ENCODE measurements at places on chromosomes 13 and 19.

DNA sequence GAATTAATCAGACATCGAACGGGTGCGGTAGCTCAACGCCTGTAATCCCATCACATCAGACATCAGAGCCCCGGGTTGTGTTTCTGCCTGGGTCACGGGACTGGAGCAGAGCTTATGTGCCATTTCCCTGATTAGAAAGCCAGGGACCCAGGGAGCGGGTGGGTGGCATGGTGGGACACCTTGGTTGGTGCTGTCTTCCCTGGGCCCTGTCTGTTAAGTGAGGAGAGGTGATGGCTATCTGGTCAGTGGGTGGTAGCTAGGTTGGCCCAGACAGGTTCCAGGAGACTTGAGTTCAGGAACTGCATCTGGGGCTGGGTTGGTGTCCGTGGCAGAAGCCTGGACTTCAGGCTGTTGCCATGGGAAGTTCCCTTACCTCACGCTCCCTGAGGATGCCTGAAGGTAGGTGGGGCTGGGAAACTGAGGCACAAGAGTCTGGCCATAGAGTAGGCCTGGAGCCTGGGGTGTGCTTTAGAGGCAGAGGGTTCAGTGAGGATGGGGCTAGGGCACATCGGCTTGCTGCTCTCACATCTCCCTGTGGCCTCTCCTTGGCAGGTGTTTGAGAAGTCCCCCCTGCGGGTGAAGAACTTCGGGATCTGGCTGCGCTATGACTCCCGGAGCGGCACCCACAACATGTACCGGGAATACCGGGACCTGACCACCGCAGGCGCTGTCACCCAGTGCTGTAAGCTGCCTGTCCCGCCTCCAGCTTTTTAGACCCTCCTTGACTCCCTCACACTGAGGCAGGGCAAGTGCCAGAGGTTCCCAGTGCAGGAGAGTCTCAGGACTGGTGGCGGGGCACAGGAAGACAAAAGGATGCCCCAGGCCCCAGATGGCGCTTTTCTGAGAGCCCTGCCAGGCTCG is 2.1 kb downstream of the RPL18A start:
- no peak for DNase-seq

DNA sequence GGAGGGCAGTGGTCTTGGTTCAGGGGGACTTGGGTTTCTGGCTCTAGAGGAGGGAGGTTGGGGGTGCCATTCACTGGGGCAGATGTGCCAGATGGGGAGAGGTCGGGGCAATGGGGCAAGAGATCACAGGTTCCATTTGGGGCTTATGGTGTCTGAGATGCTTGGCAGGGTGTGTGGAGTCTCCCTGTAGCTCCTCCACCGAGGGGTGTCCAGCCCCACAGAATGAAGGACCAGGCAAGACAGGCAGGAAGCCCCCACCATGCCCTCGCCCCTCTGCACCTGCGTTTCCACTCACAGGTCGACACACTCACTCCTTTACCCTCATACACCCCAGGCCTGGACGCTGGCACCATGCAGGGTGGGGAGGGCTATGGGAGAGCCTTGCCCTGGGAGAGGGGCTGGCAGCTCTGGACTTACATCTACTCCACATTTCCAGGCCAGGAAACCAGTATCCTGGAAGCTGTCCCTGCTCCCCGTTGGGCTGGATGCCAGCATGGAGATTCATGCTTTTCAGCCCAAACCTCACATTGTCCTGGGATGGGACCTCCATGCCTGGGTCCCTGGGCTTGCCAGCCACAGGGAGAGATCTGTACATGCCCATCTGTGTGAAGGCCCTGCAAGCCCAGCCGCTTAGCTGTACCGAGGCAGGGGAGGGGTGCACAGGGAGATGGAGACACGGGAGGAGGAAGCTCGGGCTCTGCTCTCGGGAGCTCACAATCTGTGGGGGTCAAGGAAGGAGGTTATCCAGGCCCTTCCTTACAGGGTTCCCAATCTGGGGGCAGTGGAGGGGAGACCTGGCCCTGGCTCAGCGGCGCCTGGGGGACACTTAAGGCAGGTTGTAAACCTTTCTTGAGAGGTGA is 77.1 kb downstream of the CHST8 start:
- DNase-seq: no peak

GRCh38 chr13:110354715-110355473 is 47.8 kb downstream of the COL4A2 start:
- DNase-seq: no peak

- peak; percentile 91 for DNase-seq
Measured at GRCh38 chr19:34734537-34735103, 577 bp downstream of the ZNF181 start.

GRCh38 chr19:11247391-11247790 is 8.0 kb downstream of the ANGPTL8 start:
- DNase-seq: peak; percentile 33

DNA sequence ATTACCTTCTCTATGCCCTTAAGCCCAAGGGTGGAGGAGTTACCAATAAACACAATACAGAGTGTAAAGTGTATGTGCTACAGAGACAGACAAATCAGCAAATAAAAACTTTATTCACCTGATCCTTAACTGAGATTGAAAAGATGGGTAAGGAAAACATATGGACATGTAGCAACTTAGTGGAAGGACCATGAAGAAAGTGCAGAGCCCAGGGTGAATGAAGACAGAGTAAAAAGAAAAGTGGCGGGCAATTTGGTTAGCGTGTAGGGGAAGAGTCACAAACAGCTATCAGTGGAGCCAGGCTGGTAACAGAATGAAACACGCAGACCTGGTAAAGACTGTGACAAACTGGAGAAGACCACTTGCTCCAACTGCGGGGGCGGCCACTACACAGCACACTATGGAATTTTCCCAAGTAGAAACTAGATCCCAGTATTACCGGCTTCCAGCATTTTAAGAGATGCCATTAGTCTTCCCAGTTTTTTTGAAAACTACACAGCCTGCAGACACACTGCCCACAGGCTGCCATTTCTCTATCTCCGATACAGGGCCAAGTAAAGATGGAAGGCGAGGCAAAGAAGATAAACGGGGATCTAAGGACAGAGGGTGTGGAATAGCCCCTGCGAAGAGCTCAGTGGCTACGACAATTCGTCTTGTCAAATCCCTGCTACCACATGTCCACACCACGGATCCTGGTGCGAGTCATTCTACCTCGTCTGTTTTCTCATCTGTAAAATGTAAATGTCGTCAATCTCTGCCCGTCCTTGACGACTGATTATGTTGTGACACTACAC is 1.2 kb downstream of the UQCRFS1 start:
- peak; percentile 31 for DNase-seq

DNA sequence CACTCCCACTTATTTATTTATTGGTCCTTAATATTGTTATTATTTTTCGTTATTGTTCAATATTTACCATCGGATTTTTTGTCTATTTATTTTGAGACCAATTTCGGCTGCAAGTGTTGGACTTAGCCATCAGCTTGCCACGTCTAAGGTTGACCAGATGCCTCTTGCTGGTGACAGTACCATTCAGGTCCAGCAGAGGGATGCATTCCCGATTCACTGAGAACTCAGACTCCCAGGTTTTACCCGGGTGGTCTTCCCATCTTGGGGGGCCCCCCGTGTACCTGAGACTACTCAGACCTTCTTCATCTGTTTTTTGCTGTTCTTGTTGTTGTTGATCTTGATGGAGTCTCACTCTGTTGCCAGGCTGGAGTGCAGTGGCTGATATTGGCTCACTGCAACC is 1435.2 kb downstream of the UQCRFS1 start:
- DNase-seq: peak; percentile 14

DNA sequence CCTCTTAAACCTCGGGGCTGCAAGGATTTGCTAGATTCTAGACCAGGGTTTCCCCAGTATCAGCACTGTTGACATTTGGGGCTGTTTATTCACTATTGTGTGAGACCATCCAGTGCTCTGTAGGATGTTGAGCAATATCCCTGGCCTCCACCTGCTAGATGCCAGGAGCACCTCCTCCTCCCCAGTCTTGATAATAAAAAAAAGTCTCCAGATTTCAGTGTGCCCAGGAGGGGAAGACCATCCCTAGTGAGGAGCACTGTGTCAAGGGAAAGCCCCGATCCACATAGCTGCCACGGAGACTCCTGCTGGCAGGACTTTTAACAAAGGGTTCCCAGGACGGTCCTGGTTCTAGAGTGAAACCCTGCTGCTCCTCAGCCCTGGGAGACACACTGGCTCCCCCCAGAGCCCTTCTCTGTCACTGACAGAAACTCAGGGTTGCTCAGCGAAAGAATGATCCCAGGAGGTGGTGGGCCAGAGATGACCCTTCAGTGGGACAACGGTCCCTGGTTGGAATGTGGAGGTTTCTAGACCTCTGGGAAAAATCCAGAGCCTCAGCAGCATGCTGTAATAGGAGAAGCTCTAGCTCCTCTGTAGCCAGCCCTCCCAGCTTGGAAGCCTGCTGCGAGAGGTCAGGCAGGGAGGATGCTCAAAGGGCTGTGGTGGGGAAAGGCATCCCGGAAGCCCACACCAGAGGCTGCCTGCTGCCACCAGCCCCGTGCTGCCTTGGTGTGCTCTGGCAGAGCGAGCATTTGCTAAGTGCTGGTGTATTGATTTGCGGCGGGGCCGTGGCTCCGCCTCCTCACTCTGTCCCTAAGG is 20.3 kb downstream of the LYL1 start:
- DNase-seq: peak; percentile 94

DNA sequence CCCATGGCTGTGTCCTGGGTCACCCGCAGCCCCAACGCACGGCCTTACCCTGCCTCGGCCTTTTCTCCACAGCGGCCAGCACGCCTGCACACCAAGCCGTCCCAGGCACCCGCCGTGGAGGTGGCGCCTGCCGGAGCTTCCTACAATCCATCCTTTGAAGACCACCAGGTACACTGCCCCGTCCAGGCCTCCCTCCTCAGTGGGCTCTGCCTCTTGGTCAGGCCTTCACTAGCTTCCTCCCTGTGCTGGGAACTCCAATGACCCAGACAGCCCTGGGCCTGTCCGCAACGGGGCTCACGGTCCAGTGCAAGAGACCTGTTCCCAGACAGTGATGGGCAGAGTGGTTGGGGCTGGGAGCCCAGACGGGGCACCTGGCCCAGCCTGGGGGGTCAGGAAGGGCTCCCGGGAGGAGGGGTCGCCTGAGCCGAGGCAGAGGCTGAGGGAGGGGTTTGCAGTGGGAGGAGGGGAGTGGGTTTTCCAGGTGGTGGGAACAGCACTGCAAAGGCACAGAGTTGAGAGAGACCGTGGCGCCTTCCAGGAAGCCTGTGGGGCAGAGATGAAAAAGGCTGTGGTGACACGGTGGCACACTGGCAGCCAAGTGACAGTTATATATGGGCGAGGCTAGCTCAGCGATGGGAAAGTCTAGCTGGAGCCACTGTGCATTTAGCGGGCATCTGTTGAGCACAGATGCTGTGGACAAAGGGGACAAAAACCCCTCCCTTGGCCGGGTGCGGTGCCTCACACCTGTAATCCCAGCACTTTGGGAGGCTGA is 7.3 kb downstream of the NOP53 start:
- no peak for DNase-seq

DNA sequence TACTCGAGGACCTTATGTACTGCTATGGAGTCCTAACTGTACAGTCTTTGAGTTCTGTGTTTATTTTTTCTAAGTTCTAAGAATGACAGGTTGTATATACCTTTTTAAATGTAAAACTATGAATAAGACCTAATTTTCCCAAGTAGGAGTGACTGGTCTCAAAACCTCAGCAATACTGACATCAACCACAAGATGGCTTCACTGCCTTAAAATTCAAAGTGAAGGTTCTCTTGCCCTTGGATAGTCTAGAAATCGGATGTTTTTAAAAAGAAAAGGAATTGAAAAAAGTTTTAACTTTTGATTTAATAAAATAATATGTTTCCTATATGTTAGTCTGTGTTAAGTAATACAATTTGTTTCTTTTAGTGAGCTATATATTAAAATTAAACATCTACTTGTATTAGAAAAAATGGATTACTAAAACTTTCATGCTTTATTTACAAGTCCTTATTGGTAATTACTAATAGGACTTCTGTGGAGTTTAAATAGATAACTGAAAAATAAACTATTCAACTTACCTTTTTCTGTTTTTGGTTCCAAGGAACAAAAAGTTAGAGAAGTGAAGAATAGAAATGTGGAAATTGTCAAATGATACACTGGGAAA is 52.0 kb downstream of the TDRD3 start:
- DNase-seq: peak; percentile 84

DNA sequence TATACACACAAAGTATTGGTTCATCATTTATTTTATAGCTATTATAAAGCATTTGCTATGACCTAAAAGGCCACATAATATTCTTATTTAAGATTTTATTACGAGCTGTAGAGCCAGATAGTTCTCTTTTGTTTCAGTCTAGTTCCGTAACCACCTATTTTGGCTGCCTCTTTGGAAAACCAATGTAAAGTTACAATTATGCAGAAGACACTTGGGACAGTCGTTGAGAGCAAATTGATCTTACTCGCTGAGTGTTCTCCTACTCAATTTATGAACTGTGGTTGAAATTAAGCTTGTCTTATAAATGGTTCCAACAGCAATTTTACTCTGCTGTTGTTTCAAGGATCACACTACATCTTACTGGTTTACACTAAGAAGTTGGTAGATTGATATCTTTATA is 122.3 kb downstream of the SLC7A1 start:
- no peak for DNase-seq

DNA sequence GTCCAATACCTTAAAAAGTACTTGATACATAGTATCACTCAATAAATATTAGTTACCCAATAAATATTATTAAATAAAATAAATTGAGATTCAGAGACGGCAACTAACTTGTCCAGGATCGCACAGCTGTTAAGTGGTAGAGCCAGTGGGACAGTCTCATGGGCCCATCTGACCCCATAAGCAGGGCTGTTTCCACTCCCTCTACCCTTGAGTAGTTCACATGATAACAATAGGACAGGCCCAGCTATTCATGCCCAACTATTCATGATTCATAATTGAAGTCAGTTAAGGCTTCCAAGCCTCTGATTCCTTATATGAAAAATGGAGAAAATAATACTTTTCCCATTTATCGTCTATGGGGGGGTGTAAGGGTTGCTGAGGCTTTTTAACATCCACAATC is 78.2 kb downstream of the C13orf42 start:
- no peak for DNase-seq

DNA sequence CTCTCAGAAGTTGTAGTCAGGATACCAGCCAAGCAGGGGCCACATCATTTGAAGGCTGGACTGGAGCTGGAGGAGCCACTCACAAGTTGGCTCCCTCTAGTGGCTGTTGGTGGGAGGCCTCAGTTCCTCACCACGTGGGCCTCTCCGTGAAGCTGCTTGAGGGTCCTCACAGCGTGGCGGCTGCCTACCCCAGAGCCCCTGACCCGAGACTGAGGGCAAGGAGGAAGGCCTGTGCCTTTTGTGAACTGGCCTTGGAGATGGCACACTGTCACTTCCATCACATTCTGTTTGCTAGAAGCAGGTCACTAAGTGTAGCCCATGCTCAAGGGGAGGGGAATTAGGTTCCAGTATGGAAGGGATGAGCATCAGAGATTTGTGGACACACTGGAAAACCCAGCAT is 14.6 kb downstream of the GNA11 start:
- peak; percentile 72 for DNase-seq
